ENCODE measurements at places on chromosomes 1 and 21.
A peak's percentile ranks its signal among the peaks of the same experiment; 100 is the strongest.

DNA sequence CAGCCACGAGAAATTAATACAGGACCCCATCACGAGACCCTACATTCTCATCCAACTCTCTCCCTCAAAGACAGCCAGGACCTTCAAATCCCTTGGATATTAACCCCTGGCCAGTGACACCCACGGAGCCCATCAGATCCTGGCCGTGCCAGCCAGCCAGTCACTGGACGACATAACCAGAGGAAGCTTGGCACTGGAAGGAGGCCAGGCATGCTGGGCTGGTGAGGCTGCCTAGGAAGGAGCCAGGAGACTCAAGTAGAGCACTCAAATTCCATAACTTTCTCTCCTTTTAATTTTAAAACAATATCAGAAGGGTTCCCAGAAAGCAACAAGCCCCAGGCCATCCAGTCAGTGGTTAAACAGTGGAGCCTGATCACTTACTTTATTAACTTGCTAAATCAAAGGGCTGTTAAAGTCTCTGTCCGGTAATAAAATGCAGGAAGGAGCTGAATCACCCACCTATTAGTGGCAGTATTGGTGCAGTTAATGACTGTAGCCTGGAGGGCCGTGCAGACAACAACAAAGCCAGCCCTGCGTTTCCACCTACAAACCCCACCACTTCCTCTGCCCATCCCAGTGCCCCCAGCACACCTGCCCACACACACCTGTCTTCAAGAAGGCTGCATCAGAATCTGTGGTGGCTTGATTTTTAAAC is 78.0 kb downstream of the HIVEP3 start:
- DNase-seq, result no peak

GRCh38 chr1:100860397-100860991 is 34.1 kb downstream of the EXTL2 start:
- no peak for DNase-seq

- peak; percentile 76 for DNase-seq
Observed at GRCh38 chr1:150464422-150464826, 22.8 kb upstream of the TARS2 start.

- no peak for DNase-seq
Observed at GRCh38 chr1:154264454-154264853, 8.0 kb upstream of the HAX1 start.

DNA sequence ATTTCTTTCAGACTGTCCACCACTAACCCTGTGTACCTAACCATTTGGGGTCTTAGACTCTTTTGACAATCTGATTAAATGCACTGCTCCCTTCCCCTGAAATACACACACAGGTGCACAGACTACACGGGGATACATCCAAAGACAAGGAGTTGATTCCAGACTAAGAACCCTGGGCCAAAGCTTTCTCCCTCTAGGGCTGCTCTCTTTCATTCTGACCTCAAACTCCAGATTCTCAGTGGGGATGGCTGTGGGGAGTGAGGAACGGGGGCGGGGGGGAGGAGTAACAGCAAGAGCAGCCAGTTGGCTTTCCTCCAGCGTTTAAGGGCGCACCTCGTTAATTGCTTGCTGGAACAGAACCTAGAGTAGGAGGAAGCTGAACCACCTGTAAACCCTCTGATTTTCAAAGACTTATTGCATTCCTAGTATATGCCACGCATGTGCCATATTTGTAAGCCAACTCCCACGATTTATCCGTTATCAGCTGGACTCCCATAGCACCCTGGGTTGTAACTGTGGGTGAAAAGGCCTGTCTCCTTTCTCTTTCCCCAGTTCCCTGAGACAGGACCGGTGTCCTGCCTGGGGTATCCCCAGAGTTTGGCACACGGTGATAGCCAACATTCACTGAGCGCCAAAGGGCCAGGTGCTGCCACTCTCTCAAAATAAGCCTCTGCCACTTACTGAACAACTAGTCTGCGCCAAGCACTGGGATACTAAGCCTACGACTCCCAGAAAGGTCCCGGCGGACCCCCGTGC is 920 bp downstream of the MTHFR start:
- DNase-seq, result peak; percentile 49

GRCh38 chr1:192516776-192517297 is 58.7 kb upstream of the RGS1 start:
- peak; percentile 73 for DNase-seq

GRCh38 chr1:59481881-59482505 is 185.1 kb downstream of the FGGY start:
- no peak for DNase-seq

DNA sequence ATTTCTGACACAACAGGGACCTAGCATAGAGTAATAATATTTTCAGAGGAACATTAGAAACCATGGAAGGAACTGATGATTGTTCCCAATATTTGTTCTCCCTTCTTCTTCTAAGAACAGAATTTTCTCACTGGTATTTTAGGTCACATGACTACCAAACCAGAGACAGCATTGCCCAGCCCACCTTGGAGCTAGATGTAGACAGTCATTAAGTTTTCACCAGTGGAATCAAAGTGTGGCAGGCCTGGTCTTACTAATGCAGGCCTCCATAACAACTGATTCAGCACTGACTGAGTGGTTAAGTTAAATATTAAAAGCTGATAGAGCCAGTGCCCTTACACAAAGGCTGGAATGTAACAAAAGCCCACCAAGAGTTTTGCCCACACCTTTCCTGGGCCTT is 244.4 kb downstream of the ZNF648 start:
- DNase-seq, result no peak

DNA sequence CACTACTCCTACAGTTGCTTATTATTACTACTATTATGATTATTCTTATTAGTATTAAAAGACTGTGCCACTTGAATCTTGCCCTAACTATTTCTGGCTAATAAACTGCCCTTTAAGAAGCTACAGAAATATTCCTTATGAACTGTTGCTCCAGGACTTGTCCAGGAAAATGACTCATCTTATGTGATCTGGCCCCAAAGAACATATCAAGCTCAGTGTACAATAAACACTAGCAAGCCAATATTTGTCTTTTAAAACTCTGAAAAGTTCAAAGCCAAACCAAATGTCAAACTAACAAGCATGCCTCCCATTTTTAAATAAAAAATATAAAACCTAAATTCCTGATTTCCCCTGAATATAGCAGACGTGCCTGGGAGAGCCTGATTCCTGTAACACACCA is 88.7 kb upstream of the SIM2 start:
- DNase-seq, result no peak

DNA sequence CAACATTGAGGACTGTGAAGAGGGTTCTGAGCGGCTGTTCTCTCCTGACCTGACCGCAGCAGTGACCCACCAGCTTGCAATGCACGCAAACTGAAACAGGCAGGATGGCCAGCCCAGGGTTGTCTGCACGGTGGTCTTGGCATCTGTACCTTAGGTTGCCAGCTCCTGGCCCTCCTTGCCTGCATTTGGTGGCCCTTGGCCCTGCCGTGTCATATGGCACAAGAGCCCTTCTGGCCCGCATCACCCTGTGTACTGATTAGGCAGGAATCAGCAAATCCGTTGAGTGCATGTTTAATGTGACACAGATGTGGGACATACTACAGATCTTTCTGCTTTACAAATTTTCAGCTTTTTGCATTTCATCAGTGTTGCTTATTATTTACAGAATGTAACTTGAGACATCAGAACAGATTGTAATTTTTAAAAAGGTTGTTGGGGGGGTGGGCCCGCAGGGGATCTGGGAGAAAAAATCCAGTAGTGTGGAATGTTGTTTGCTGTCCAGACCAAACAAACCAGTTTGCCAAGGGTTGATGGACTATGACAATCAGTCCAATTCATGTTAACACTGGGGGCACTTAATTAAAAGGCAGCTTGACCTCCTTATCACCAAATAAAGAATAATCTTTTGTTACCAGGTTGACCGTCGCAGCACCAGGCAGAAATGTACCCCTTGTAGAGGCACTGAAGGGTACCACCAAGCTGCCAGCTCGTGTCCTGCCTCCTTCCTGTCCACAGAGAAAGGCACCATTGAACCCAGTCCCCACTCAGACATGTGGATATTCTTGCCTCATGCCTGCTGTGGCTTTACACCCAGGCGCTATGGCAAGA is 132.6 kb downstream of the DHRS3 start:
- no peak for DNase-seq

DNA sequence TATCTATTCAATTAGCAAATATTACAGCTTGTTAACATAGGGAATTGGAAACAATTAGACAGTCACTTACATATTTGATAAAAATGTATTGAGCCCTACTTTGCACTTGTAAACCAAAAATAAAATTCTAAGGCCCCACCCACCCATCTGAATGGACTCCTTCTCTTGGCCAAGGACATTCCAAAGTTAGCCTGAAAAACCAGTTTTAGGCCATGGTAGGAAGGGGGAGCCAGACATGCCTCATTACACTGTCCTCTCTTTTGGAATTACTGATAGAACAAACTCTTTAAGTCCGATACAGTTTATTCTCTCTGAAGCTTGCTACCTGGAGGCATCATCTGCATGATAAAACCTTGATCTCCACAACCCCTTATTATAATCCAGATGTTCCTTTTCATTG is 28.0 kb upstream of the TSPAN2 start:
- DNase-seq, result no peak

DNA sequence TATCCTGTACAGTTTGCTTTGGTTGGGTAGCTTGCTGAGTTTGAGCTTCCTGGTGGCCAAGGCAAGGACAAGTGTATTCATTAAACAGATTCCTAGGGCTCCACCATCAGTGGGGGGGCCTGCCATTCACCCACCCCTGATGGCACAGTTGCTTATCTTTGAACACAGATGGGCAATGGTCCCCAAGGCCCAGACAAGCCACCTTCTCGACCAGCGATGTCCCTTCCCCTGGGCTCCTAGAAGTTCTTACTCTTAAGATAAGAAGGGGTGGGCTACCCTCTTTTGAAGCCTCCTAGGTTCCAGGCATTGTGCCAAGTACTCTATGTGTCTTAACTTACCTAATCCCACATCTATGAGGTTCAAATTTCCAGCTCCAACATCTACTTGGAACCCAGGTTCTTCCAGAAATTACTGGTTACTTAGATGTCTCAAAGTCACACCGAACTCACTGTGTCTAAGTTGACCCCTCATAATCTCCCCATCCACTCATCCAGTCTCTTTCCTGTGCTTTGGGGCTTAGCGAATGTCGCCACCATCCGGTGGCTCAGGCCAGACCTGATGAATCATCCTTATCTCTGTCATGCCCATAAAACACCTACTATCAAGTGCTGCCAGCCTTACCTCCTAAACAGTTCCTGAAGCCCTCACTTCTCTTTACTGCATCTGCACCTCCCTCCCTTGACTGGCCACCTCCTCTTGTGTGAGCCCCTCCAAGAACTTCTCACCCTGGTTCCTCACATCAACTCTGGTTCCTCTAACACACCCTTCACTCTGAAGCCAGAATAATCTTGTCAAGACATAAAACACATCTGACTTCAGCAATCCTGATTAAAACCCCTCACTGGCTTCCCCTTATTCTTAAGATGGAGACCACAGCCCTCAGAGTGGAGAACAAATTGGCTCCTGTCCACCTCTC is 50.1 kb downstream of the KLHDC7A start:
- no peak for DNase-seq

DNA sequence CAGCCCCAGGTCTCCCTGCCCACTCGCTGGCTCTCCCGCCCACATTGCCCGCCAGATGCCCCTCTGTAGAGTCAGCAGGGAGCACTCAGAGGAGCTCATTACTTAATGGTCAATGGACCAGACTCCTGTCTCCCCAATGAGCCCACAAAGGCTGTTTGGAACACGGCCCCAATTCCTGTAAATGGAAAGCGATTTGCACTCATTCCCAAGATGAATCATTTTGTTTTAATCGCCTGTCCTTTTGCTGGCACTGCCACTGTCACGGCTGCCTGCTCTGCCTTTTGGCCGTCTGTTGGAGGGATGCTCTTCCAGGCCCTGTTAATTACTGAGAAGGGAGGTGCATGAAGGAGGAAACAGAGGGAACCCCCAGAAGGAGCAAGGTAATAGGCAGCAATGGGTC is 44.8 kb upstream of the ATP2B4 start:
- no peak for DNase-seq

DNA sequence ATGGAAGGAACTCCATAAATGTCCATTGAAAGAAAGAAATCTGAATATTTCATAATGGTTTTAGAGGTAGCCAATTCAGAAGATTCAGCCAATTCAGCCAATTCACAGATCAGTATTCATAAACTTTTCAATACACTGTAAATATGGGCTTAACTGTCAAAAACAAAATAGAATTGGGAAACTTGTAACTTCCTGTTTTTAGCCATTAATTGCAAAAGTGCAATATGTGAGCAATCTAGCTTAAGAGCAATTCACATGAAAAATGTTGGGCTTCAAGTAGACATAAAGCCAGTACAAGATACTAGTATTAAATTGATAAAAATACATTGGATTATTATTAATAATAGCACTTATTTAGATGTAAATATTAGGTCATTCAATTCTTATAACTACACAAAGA is 27.5 kb upstream of the PLPPR4 start:
- DNase-seq, result no peak

DNA sequence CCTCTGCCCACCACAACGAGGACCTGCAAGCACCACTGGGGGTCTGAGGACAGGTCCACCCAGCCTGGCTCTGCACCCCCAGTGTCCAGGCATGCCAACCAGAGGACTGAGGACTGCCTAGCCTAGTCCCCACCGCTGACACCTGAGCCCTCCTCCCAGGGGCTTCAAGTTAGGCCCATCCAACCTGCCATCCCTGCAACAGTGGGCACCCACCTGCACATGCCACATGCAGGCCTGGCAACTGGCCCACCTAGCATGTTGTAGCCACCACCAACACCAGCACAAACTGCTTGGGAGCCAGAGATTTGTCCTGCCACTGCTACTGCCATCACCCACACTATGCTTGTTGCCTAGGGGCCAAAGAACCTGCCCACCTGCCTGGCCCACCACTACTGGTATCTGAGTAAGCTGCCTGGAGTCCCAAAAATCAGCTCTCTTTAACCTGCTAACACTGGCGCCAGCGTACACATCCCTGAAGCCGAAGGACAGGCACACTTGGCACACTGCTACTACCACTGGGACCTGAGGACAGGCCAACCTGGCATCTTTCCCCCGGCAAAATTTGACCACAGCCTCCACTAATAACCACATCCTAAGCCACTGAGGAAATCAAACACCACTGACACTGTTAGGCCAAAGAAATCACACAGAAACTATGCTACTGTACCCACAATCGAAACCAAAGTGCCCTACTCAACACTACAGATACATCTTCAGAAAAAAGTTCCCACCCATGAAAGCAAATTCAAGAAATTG is 61.5 kb downstream of the PSMG1 start:
- no peak for DNase-seq

GRCh38 chr1:27099135-27099586 is 55.8 kb downstream of the SLC9A1 start:
- DNase-seq, result peak; percentile 66

GRCh38 chr1:67688526-67689219 is 3.7 kb downstream of the GADD45A start:
- DNase-seq, result no peak

Data from GM20000 (cell line).